Nephron progenitor cell (in vitro differentiated cells): ENCODE measurements at places on chromosomes 11 and 22.
A peak's percentile ranks its signal among the peaks of the same experiment; 100 is the strongest.

GRCh38 chr11:100774859-100775258, 87.8 kb downstream of the ARHGAP42 start:
- no peak for DNase-seq

- DNase-seq: no peak
These were observed 55.0 kb downstream of the MICAL2 start for GRCh38 chr11:12165237-12165875.

- DNase-seq: no peak
These were observed 116.0 kb downstream of the KIRREL3 start for GRCh38 chr11:126884594-126884993.

GRCh38 chr11:126277780-126278179, 5.1 kb upstream of the TIRAP start:
- no peak for DNase-seq

DNA sequence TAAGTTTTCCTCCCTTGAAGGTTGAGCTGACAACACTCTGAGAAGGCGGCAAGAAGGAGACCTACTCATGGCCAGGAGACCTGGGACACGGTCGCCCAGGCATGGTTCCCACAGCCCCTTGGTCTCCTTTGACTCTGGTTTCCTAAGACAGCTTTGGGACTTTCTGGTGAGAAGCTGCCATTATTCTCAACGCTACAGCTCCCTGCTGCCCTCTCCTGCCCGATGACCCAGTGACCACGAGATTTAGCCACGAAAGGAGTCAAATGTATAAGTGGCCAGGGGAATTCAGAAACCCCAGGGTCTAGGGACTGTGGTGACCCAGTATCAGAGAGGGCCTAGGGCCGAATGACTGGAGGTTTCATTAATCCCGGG, 699 bp upstream of the SDF2L1 start:
- peak; percentile 51 for DNase-seq

DNA sequence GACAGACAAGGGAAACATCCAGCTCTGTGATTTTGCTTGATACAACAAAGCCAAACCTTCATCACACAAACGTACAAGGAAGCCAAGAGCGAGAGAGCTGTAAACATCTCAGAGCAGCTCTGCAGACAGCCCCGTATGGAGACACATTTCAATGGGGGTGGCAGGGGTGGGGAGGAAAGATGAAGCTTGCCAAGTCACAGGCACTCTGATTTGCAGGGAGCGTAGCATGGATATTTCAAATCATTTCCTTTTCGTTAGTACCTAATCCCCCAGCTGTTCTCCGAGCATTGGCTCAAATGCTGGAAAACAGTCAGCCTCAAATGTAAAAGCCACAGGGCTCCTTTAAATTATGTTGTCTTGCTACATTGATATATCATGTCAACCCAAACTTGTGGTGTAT, 458.9 kb upstream of the CADM1 start:
- no peak for DNase-seq

GRCh38 chr22:46465793-46466192, 71.6 kb downstream of the CELSR1 start:
- no peak for DNase-seq

GRCh38 chr11:93567401-93567895, 24.3 kb upstream of the SMCO4 start:
- no peak for DNase-seq

DNA sequence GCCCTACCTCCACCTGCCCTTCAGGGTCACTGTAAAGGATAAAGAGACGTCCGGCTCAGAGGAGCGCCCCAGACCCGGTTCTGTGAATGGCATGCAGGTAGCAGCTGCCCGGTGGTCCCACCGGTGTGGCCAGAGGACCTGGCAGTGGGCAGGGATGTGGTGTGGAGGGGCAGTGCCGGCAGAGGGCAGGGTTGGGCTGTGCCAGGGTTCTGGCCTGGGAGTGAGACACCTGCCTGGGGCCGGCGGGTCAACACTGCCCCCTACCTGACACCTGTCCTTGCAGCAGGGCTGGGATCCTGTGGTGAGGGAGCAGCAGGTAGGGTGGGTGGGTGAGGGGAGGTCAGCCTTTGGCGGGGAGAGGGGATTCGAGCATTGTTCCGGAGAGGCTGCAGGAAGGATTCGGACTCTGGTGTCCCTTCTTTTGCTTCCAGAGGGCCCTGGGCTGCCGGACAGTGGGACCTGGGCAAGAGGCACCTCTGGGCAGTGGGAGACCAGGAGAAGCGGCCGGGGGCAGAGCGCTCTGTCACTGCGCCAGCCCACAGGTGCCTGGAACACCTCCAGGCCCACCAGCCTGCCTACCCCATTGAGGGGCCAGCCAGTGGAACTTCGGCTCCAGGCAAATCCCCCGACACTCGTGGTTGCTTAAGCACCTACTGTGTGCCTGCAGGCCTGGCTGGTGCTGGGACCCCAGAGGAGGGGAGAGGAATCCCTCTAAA, 1.6 kb upstream of the PHLDA2 start:
- peak; percentile 66 for DNase-seq

- no peak for DNase-seq
These were observed 16.4 kb downstream of the PRCP start for GRCh38 chr11:82883853-82884252.

- no peak for DNase-seq
These were observed 127.0 kb downstream of the MRTFA start for GRCh38 chr22:40509401-40510134.

DNA sequence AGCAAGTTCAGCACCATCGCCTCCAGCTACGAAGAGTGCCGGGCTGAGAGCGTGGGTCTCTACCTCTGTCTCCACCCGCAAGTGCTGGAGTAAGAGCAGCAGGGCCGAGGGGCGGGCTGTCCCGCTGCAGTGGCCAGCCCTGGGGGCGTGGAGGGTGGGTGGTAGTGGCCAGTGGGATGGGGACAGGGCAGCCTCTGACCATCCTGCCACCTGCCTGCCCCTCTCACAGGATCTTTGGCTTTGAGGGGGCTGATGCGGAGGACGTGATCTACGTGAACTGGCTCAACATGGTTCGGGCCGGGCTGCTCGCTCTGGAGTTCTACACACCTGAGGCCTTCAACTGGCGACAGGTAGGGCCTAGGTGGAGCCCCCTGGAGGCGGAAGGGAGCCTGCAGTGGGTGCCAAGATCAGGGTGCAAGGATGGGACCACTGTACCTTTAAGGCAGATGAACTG, 15.0 kb upstream of the BBS1 start:
- DNase-seq: no peak

DNA sequence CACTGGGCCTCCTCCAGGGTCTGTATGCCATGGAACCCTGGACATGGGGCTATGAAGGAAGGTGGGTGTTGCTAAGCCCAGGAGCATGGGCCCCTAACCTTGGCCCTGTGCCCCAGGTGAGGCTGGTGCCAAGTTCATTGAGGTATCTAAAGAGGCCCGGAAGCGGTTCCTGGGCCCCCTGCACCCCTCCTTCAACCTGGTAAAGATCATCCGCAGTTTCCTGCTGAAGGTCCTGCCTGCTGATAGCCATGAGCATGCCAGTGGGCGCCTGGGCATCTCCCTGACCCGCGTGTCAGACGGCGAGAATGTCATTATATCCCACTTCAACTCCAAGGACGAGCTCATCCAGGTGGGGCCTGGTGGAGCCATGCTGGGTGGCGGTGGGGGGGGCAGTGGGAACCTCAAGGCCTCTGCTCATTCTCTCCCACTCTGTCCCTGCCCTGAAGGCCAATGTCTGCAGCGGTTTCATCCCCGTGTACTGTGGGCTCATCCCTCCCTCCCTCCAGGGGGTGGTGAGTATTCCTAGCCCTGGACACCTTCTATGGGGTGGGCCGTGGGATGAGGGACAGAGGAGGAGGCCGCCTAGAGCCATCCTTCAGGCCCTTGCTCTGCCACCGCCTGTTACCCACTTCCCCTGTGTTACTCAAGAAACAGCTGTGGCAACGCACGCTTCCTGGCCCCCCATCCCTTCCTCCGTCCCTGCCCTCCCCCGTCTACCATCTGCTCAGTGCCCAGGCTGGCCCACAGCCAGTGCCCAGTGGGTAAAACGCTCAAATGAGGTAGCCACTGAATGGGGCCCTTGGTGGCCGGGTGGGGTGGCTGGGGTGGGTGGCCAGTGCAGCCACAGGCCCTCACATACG, 3.0 kb downstream of the PNPLA2 start:
- DNase-seq: no peak

- no peak for DNase-seq
These were observed 1629.6 kb downstream of the FAM181B start for GRCh38 chr11:81104051-81104450.

DNA sequence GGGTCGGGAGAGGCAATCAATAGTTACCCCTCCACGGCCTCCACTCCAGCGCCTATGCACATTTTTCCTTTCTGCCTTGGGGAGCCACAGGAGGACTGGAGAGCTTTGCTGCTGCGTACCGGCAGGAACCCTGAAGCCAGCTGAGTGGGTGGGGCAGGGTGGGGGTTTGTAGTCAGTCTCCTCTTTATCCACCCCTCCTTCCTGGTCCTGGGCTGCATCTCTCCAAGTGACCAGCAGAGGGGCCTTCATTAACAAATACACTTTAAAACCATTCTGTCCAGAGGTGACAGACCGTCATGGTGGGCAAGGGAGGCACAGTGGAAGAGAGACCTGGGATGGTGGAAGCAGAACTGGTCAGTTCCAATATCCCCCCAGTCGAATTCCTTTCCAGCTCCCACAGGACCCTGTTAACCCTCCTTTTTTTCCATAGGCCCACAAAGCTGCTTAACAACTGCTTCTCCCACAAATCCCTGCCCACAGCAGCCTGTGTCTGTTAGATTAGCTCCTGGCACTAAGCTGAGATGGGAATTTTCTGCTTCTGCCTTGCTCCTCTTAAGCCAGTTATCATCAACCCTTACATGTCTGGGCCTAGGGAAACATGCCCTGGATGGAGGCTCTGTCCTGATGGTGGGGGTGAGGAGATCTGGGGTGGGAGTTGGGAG, 3.9 kb upstream of the ABCG4 start:
- peak; percentile 69 for DNase-seq

- no peak for DNase-seq
These were observed 45.5 kb downstream of the PACSIN2 start for GRCh38 chr22:42969348-42969975.

DNA sequence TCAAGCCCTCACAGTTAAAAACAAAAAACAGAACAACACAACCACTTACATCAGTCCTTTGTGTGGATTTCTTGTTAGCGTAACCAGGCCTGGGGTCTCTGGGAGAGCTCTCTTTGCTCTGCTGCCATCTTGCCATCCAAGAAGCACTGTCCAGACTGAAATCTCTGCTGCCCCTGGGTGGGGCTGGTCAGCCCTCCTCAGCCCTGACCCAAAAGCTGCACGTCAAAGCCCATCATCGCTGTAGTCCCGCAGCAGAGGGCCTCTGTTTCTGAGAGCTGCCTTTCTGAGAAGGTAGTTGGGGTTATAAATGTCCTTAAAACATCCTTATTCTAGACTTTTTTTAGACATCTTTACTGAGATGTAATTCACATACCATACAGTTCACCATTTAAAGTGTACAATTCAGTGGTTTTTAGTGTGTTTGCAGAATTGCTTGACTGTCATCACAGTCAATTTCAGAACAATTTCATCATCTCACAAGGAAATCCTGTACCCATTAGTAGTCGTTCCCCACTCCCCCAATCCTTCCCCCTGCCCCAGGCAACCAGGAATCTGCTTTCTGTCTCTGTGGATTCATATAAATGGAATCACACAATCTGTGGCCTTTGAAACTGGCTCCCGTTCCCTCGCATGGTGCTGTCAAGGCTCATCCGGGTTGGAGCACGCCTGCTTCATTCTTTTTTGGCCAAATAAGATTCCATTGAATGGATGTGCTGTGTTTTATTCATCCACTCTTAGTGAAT, 94.9 kb downstream of the TBC1D22A start:
- no peak for DNase-seq

- DNase-seq: peak; percentile 43
These were observed 167.0 kb upstream of the RASSF10 start for GRCh38 chr11:12841946-12842630.

DNA sequence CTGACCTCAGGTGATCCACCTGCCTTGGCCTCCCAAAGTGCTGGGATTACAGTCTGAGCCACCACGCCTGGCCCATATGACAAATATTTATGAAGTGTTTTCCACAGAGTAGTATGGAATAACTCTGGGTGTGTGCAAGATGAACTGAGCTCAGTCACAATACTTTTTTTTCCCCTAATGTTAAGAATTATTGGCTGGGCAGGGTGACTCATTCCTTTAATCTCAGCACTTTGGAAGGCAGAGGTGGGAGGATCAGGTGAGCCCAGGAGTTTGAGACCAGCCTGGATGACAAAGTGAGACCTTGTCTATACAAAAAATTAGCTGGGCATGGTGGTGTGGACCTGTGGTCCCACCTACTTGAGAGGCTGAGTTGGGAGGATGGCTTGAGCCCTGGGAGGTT, 6.4 kb downstream of the PTPRJ start:
- DNase-seq: no peak

DNA sequence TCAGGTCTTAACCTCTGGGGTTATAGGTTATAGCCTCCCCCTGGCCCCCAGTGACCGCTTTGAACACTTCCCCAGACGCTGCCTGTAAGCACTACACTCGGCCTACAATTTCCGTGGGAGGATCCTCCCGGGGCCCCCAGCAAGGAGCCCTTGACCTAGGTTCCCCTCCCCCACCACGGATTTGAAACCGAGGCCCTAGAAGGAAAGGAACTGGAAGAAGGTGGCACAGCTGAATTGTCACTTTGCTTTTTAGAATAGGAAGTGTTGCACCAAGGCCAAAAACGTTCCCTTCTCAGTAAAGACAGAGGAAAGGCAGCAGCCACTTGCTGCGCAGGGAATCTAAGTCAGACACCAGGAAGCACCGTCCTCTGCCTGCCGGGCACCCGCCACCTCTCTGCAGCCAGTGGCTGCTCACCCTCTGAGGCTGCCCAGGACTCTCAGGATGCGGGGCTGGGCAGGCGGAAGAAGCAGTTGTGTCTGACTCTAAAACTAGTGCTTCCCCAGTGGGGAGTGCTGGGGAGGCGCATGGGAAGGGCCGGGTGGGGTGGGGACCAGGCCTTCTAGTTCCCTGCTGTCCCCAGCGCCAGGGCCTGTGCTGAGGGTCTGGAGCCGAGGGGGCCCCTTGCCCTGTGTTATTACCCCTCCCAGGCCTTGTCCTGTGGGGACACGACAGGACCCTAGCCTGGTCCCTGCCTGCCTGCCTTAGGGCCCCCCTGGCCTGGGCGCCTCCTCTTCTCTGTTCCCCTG, 7.9 kb upstream of the FLRT1 start:
- DNase-seq: no peak

- no peak for DNase-seq
These were observed 1.2 kb downstream of the SYVN1 start for GRCh38 chr11:65132988-65133700.

DNA sequence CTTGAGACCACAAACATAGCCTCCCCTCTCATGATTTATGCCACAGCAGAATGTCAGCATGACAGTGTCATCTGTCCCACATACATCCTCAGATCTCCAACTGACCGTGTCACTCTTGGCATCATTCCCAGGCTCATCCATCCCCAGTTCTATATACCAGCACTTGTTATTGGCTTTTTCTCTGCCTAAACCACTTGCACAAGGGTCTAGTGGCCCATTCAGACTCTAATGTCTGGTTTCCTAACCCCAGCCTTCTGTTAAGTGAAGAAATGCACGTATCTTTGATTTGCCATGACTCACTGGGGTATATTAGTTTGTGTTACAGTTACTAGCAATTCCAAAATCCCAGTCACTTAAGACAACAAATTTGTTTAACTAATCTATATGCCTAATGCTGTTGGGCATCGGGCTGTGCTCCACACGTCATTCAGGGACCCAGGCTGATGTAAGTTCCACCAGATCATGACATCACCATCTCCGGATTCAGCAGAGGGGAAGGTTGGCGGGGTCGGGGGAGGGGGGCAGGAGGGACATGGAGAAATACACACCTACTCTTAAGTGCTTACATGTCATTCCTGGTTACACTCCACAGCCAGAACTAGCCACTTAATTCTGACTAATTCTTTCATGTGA, 517.4 kb downstream of the BUD13 start:
- no peak for DNase-seq

GRCh38 chr11:110035357-110035756, 57.8 kb upstream of the ZC3H12C start:
- DNase-seq: no peak

GRCh38 chr11:29734287-29734686, 282.5 kb downstream of the KCNA4 start:
- DNase-seq: no peak
